ENCODE measurements at places on chromosomes 12 and 14.
A peak's percentile ranks its signal among the peaks of the same experiment; 100 is the strongest.

- no peak for DNase-seq
Measured at GRCh38 chr14:99602054-99602787, 1.8 kb downstream of the CCDC85C start.

DNA sequence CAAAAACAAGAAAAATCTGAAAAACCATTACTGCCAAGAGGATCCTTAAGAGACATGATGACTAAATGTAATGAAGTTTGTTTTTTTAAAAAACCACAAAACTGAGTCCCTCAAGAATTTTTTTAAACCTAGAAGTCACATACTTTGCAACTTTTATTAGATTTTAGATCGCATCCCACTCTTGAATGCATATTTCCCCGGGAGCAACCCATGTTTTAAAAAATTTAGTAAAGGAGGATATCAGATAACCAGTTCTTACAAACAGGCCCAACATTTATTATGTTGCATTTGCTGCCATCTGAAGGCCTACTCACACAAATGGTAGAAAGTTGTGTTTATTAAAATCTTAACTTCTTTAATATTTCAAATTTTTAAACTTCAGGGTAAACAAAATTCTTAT lies 44.3 kb upstream of the CCT2 start:
- DNase-seq = no peak

DNA sequence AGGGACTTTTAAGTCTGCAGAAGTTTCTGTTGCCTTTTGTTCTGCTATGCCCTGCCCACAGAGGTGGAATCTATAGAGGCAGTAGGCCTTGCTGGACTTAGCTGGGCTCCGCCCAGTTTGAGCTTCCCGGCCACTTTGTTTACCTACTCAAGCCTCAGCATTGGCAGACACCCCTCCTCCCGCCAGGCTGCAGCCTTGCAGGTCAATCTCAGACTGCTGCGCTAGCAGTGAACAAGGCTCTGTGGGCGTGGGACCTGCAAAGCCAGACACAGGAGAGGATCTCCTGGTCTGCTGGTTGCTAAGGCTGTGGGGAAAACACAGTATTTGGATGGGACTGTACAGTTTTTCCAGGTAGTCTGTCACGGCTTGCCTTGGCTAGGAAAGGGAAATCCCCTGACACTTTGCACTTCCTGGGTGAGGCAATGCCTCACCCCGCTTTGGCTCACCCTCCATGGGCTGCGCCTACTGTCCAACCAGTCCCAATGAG lies 43.7 kb downstream of the CCDC59 start:
- DNase-seq = no peak

- DNase-seq = no peak
Measured at GRCh38 chr12:24499151-24500146, 449.5 kb downstream of the BCAT1 start.

DNA sequence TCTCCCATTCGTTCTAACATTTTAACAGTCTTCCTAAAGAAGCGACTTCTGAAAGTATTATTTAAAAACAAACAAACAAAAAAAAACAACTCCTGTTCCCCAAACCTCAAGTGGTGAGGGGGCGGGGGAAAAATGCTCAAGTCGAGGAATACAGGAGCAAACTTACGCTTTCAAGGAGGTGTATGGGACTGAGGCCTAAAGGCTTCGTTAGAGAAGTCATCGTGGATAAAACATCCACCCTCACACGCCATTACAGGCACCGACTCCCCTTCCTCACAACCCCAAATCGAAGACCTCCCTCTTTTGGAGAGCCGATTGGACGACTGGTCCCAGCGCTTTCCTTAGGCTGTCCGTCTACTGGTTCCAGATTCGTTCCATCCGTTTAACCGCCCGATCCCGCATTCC lies 693 bp downstream of the CBX5 start:
- no peak for DNase-seq

DNA sequence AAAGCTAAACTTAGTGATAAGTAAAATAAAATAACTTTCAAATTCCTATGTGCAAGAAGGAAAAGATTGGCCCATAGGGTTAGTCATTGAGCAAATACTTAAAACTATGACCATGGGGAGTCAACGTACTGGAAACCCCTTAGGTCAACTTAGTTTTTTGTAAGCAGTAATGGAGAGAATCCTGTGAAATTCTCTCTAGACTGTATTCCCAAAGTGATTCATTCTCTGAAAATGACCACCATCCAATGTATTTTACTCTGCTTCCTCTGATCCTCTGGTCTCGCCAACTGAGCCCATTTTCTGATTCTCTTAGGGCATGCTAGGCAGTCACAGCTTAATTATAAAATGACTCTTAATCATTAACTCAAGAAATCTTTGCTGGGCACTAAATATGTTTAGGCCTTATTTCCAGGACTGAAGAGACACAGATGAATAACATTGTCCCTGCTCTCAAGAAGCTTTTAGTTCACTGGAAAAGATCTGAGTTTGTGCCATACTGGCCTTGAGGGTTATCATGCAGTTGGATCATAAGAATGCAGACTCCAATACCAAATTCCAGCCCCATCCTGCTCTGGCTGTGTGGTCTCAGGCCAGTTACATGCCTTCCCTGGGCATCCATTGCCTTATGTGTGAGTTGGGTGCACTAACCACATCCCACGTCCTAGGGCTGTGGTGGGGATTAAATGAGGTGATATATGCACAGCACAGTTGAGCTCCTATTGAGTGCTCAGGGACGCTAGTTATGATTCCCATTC lies 732.4 kb downstream of the AACS start:
- no peak for DNase-seq

DNA sequence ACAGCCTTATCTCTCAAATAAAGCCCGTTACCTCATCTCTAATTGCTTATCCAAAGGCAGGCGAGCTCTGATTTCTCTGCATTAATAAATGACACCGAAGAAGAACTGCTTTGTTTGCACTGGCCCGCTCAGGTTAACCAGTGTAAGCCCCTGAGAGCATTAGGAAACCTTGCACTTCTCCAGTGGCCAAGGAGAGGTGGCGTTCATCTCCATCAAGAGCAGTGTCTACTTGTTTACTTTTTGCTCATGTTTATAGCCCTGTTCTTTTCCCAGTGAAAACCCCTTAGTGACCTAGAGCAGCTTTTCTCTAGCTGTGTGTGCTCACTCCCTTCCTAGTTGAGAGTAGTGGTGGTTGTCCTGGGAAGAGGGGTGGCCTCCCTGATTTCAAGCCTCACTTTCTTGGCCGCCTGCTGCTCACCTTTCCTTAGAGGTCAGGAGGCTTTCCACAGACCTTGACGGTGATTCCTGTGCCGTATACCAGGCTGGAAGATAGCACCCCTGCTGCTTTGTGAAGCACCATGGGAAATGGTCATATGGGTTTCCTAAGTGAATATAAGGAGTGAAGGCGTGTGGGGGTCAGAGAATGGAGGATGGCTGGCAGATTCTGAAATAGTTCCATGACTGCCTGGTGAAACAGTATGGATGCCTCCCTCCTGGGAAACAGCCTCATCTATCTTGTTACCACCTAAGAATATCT lies 16.6 kb downstream of the FBXW8 start:
- no peak for DNase-seq

DNA sequence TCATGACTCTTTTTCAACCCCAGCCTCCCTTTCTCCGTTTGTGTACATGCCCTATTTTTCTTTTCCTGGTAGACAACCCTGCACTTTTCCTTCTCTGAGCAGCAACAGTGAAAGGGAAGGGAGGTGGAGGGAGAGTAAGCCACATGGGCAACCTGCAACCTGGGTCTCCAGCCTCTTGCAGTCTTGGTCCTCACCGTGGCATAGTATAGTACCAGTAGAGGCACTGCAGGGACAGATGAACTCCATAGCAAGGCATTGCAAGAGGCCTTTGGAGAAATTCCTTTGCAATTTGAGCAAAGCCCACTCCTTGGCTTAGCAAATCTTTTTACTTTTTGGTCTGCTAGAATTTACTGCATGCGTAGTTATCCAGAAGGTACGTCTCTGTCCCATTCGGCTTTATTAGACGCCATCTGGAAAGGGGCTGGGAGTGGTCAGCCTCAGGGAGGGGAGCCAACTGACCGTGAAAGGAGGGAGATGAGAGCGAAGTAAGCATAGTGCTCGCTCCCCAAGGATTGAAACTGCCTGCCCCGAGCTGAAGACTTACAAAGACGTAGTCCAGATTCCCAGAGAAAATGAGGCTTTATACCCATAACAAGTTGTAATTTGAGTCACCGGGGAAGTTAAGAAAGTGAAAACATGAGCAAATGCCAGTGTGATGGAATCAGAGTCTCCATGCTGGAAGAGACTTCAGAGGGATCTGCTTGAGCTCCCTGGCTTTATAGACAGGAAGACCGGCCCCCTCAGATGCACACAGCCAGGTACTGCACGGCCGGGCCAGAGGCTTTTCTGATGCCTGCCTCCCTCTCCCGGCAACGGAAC lies 332.0 kb downstream of the CACNA1C start:
- DNase-seq = no peak

- DNase-seq = no peak
Measured at GRCh38 chr12:1766110-1766509, 54.3 kb upstream of the LRTM2 start.

DNA sequence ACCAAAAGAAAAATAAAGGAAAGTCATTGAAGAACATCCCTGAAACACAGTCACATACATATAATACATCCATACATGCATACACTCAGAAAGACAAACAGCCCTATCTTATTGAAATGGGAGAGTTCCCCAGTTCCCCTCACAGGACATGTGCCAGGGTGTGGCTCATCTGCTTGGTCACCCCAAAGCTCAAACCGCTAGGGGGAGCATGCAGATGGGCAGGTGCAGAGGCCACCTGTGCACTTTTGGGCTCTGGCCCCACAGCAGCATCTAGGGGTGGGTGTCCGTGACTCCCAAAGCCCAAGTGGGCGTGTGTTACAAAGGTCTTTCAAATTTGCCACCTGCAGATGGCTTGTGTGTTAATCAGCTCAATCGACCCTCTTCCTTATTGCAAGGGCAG lies 75.2 kb downstream of the CMAS start:
- DNase-seq = no peak

- DNase-seq = no peak
Measured at GRCh38 chr12:81128930-81129554, 51.2 kb downstream of the ACSS3 start.

- DNase-seq = no peak
Measured at GRCh38 chr14:59454139-59454538, 11.0 kb downstream of the GPR135 start.

GRCh38 chr12:93918262-93918661 lies 230.1 kb upstream of the PLXNC1 start:
- no peak for DNase-seq

GRCh38 chr12:90484094-90484493 lies 470.9 kb downstream of the CCER1 start:
- no peak for DNase-seq

DNA sequence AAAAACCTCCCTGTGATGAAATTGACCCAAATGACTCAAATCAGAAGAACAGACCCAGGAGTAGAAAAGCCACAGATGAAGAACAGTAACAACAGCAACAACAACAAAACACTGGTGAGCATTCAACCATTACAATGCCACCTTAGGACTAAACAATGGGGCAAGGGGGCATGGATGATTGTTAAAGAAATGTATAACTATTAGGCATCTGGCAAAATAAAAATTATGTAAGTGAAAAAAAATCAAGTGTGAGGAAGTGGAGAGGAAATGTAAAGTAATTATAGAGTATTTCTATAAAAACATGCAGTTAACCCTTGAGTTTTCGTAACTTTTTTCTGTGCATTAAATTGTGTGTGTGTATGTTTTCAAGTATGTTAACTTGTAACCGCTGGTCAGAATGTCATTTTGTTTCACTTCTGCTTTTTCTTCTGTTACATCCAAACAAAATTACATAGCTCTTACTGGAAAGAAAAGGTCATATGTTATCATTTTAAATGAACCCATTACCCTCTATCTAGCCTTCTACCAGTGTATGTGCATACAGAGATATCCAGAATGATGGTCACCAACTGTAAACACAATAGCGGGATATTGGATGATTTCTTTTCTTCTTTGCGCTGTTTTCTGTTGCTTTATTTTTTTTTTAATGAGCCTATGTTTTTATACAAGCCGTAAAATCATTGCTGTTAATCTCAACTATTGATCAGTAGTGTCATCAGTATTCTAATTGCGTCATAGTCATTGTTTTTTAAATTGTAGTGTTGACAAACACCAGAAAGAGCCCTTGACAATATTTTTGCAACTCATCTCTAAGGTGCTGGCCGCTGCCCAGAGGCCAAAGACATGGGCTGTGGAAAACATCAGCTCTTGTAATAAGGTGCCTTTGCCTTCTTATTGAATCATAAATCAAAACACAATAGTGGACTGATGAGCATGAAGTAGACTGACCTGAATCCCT lies 170.6 kb downstream of the CRADD start:
- no peak for DNase-seq

DNA sequence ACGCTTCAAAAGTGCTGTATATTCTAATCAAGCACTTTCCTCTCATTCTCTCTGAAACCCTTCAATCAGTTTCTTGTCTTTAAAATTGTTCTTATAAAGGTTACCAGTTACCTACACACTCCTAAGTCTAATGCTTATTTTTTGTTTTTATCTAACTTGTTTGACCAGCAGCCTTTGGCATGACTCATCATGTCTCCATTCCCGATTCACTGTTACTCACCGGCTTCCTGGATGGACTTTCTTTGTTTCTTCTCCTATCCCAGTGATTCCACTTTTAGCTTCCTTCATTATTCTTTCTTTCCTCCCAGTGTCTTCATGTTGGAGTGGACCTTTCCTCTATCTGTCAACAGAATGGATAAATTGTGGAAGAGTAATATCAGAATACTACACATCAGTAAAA lies 368.6 kb upstream of the CCDC196 start:
- no peak for DNase-seq

DNA sequence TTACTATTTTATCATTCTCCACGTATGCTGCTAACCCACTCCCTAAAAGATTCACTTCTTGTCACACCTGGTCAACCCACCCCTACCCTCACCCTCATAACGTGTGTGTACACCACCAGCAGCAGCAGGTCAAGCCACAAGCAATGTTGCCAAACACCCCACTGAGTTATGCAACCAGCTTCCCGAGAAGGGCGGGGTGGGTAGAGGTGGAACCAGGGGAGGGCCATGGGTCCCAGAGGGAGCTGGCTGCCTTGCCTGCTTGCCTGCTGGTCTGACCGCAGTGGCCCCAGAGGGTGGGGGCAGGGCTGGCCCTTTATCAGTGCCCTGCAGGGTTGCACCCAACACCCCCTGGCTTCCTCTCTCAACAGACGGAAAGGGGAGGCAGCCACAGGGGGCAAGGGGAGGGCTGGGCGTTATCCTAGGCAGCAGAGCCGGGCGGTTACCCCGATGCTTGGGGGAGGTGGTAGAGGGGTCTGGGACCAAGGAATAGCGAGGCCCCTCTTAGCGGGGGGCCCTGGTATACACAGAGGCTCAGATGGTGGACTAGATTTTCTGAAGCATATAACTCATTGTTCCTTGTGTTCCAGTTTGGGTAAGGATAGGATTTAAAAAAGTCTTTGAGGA lies 3.5 kb upstream of the NFE2 start:
- DNase-seq = peak; percentile 19

DNA sequence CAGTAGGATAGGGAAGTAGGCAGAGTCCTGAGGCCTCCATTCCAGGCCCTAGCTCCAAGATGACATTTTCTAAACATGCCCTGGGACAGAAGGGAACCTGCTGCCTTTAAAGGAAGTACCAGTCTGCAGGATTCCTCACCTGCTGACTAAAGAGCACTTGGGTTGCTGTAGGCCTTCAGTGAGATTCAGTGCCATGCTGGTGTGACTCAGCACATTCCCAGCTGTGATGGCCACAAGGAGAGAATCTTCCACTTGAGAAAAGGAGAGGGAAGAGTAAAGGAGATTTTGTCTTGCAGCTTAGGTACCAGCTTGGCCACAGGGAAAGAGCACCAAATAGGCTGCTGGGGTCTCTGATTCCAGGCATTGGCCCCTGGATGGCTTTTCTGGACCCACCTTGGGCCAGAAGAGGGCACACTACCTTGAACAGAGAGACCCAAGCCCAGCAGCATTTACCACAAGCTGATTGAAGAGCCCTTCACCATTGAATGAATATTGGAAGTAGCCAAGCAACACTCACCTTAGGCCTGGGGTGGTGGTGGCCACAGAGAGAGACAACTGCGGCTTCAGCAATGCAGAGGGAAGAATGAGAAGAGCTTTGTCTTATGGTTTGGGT lies 498.3 kb downstream of the KCNH5 start:
- DNase-seq = no peak
